Fibroblast of skin of left quadriceps (primary cell): ENCODE measurements at places on chromosomes 2 and 18.

GRCh38 chr2:70852824-70853223, 17.2 kb upstream of the CD207 start:
- no peak for DNase-seq

- DNase-seq, result no peak
These were observed 1277.7 kb upstream of the CELF4 start for GRCh38 chr18:38843291-38843690.

- DNase-seq, result no peak
These were observed 70.4 kb upstream of the TMEM17 start for GRCh38 chr2:62576276-62576939.

GRCh38 chr2:40226637-40227036, 225.3 kb downstream of the SLC8A1 start:
- DNase-seq, result no peak

- DNase-seq, result no peak
These were observed 3.6 kb downstream of the ACTR1B start for GRCh38 chr2:97660044-97660774.
